ENCODE measurements at places on chromosomes 4 and X. TPM values are rescaled to one million over a fixed set of nuclear protein-coding genes. Genes with fewer than 3 reads are reported as not detected.

Gene CLDN22
- total RNA-seq: not detected

Gene CLTRN
- total RNA-seq: not detected

Gene MAGEC1
- total RNA-seq: not detected

Gene ZNF711
- 0.87 TPM for total RNA-seq

Gene UGDH
- total RNA-seq: 779 TPM

Gene DCAF4L1
- 0.11 TPM for total RNA-seq

Gene ADH6
- total RNA-seq: not detected

Gene MGAT4D
- not detected for total RNA-seq

Gene HHIP
- total RNA-seq: 1.4 TPM

Gene MAD2L1
- 39.3 TPM for total RNA-seq

Gene LCORL
- 18.0 TPM for total RNA-seq
